Right ventricle myocardium inferior (tissue), 1 donor: ENCODE measurements at places on chromosomes 11 and 22.

GRCh38 chr11:67449116-67449844 is 3.2 kb downstream of the GPR152 start:
- peak; percentile 62 for DNase-seq

DNA sequence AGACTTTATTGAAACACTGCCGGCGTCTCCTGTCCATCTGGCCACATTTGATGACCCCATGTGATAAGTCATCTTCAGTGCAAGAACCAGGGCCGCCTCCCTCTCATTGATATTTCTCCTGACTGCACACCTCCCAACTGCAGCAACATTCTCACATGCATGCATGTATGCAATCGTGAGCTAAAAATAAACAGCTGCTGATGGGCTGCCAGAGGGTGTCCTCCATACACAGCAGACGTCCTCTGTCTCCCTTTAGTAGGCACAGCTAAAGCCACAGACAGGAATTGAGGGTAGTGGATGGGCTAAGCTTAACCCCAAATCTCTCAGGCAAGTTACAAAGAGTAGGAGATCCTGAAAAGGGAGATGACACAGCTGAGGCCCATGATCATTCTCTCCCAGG is 106.7 kb upstream of the HSD17B12 start:
- DNase-seq, result no peak

- DNase-seq, result no peak
These were observed 25.0 kb upstream of the TMPRSS4 start for GRCh38 chr11:118051611-118052461.

DNA sequence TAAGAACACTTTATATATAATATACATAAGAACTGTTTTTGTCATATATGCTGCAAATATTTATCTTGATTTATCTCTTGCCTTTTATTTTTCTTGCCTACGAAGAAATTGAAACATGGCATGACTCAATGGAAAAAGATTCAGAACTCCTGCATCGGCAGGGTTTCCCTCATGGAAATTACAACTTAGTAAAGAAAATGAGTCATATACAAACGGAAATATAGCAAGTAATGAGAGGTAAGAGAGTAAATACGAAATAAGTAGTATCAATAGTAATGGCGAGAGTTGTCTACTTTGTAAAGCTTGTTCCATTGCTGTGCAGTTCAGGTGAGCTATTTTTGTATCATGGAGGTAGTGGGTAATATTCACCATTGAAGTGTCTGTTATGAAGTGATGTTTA is 350.4 kb downstream of the DDX10 start:
- DNase-seq, result no peak

GRCh38 chr11:64880240-64881001 is 2.0 kb upstream of the EHD1 start:
- no peak for DNase-seq

DNA sequence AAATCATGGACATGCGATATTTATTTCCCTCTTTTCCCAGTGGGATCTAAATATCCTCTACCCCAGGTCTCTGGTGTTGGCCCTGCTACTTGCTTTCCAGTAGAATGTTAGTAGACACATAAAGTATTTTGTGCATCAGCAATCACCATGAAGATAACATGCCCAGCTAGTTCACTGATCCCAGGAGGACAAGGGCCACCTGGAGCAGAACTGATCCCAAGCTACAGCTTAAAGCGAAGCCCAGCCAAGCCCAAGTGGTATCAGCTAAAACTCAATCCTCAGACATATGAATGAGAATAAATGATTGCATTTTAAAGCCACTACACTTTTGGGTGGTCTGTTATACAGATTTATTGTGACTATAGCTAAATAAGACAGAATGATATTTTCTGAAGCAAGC is 516.2 kb downstream of the INSC start:
- no peak for DNase-seq

- peak; percentile 79 for DNase-seq
These were observed at the start of gene SERPING1 for GRCh38 chr11:57597461-57597915. SERPING1 (plus strand) TSS chr11:57597685; CDS start chr11:57598271, 586 bp downstream.

DNA sequence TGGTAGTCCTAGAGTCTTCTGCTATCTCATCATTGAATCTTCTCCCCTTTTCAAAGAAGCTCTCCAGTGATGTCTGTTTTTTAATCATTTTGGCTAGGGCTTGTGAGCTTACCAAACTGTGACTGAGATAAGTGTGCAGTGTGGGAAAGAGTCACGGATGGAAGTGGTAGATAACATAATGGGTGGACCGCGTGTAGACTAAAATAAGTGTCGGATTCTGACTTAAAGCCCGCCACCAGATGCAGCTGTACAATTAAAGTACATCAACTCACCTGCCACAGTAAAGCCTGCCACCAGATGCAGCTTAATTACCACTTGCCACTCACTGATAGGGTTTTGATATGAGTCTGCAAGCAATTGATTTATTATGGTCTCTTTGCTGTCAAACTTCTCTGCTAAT is 581.5 kb downstream of the LRRC4C start:
- DNase-seq, result no peak

- DNase-seq, result no peak
These were observed 15.2 kb downstream of the SERPINH1 start for GRCh38 chr11:75577207-75577606.

DNA sequence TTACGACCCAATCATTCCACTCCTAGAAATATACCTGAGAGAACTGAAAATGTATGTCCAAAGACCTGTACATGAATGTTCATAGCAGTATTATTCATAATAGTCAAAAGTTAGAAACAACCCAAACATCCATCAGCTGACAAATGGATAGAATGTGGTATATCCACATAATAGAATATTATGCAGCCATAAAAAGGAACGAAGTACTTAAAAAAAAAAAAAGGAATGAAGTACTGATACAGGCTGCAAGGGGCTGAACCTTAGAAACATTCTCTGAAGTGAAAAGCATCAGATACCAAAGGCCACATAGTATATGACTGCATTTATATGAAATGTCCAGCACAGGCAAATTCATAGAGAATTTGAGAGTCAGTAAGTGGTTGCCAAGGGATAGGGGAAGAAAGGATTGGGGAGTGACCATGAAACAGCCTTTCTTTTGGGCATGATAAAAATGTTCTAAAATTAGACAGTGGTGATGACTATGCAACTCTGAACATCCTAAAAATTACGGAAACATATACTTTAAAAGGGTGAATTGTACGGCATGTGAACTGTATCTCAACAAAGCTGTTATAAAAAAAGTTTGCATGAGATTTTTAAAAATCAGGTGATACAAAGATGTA is 1.8 kb downstream of the TPST2 start:
- DNase-seq, result no peak

DNA sequence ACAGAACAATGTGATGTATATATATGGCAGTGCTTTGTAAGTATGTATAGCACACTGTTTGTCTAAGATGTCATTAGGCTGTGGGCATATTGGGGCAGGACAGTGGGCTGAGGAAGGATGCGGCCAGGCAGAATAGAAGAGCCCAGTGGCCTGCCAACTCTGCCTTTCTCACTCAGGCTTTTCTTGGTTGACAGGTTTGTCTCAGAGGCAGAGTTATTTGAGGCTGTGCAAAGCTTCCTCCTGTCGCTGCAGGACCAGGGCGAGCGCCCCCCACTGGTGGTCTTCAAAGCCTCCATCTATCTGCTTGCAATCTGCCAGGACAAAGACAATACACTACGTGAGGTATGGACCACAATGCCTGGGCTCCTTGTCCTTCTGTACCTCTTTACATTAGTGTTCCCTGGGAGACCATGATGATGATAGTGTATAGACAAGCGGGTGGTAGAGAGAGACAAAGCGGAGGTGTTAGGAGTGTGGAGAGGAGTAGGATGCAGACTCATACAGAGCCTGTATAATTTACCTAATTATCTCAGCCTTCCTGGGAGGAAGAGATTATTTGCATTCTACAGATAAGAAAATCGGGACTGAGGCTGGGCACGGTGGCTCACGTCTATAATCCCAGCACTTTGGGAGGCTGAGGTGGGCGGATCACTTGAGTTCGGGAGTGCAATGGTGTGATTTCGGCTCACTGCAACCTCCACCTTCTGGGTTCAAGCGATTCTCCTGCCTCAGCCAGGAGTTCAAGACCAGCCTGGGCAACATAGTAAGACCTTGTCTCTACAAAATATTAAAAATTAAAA is 37.3 kb upstream of the CCDC134 start:
- DNase-seq, result no peak

GRCh38 chr11:125542709-125543108 is 26.6 kb upstream of the EI24 start:
- DNase-seq, result no peak

DNA sequence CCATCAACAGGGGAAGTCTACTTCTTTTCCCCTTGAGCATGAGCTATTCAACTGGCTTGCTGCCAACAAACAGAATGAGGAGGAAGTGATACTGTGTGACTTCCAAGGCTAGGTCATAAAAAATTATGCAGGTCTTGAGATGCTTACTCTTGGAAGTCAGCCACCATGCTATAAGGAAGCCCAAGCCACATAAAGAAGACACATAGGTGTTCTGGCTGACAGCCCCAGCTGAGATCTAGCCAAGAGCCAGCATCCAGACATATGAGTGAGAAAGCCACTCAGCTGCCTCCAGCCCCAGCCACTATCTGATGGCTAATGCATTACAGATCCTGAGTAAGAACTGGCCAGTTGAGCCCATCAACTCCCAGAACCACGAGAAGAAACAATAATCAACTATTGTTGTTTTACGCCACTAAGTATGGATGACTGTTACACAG is 31.0 kb upstream of the PPP2R1B start:
- no peak for DNase-seq
